ENCODE measurements at places on chromosomes 7 and 10.

DNA sequence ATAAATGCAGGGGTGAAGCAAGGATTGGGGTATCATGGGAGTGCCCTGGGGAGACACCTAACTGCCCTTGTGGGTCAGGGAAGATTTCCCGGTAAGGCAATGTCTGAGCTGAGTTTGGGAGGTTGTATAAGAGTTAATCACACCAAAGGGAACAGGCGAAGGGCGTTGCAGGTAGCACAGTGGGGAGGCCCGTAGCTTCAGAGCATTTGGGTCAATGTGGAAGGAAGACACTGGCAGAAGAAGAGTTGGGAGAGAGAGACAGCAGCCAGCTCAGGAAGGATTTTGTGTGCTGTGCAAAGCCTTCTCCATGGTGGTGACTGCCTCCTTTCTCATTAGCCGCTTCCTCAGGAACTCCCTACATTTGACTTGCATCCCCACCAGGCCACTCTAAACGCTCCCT lies 80.8 kb upstream of the LEP start:
- no peak for DNase-seq

DNA sequence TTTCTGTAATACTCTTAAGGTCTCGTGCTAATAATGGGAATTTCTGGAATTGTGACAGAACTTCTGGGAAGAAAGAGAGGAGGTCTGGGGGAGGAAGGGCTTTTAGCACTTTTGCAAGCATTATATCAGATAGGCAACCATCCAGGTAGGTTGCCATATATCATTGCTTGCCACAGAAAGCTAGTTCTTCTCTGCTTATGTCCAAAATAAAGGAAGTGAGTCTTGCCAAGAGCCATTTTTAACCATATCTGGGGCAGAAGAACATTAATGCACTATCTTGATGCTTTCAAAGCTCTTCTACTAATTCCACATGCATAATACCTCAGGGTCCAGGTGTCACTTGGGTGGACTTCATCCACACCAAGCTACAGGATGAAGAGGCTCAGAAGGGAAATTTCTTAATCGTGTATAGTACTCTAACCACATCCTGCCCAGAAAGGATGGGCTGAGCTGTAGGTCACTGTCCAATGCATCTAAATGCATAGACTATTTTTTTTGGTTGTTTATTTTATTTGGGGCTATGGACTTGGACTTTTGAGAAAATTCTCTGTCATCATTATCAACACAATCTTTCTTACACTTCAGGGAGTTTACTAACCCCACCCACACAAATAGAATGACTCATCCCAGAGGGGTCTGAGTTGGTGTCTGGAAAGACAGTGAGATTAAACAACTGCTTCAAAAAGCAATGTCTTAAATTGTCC lies 68.9 kb upstream of the ADO start:
- no peak for DNase-seq

DNA sequence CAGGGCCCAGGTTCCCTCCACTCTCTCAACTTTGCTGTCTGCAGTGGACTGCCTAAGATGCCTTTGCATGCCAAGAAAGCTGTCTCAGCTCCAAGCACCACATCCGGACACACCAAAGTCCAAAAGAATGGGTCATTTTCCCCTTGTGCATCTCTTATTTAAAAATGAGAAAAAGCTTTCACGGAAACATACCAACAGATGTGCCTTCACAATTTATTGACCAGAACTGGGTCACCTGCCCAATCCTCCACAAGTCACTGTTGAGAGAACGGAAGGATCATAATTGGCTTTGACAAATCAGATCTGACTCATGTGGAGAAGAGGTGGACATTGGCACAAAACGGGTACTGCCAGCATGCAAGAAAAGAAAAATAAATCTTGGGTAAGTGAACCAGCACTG lies 258.3 kb downstream of the SNX13 start:
- no peak for DNase-seq

- DNase-seq, result no peak
These were observed 49.7 kb downstream of the ADD3 start for GRCh38 chr10:110057456-110057855.

- DNase-seq, result no peak
These were observed 133.1 kb upstream of the AGK start for GRCh38 chr7:141418066-141418465.

- DNase-seq, result no peak
These were observed 136.6 kb downstream of the AHR start for GRCh38 chr7:17434841-17435692.

All from left renal cortex interstitium (tissue), 4 donors.